ENCODE measurements at places on chromosomes 5 and 9.

- DNase-seq, result peak; percentile 55
Observed at GRCh38 chr5:180071531-180072255, at the start of gene RNF130. Gene RNF130 (minus strand): TSS chr5:180071759. CDS start chr5:180071702, 57 bp downstream.

DNA sequence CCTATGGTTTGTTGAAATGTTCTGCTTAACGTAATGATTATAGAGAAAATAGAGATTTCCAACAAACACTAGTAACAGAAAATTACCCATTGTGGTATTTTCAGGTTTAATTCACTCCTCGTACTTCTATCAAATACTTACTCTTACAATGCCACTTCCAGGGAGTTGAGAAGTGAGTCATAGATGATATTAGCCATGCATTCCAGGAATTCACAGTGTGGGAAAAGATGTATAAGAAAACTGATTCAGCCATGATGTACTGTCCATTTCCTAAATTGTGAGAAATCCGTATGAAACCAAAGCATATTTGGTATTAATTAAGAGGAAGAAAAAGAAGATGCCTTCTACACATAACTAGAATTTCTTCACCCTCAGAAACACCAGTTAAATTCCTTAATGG, 1854.6 kb upstream of the WWC1 start:
- DNase-seq, result no peak

- no peak for DNase-seq
Observed at GRCh38 chr5:173833196-173833985, 54.8 kb upstream of the CPEB4 start.

DNA sequence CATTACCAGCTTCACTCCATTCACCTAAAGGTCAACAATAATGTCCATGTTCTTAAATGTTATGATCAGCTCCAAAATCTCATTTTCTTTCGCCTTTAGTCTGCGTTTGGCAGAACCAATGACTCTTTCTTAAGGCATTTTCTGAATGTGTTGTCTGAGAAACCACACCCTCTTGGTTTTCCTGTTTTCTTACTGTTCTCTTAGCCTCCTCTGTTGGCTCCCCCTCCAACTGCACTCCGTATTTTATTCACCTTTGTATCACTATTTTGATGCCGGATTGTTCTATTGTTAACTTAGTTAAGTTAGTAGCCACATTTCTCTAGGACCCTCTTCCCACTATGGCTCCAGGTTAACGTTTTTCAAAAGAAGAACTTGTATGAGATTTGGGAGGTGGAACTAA, 185.6 kb downstream of the DMAC1 start:
- no peak for DNase-seq
